Breast epithelium (tissue), 4 donors: ENCODE measurements at places on chromosomes 7 and 10. TPM values are rescaled to one million over a fixed set of nuclear protein-coding genes. Genes with fewer than 3 reads are reported as not detected.

DNA sequence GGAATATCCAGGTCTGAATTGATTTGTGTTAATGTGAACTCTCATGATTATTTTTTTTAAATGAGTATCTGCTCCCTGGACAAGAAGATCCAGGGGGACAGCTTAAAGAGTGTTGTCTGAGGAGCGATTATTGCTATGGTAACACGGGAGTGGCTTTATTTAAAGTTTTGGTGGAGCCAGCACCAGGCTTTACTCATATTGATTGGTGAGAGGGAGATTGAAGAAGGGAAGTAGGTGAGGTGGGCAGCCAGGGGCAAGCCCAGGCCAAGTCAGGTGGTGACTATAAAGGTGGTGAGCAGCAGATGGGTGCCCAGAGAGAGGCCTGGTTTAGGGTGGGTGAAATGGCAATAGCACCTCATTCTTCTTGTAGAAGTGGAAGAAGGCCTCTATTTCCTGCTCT lies 10.2 kb upstream of the AGR2 start:
- H3K27me3 ChIP-seq: no peaks in the 10 kb centered on the region
- H3K4me1 ChIP-seq: no peaks in the 10 kb centered on the region
- no peak overlapping the region for H3K27ac ChIP-seq

GRCh38 chr10:64007157-64007556 lies 486.0 kb downstream of the REEP3 start:
- no peak overlapping the region for H3K4me3 ChIP-seq
- no peaks in the 10 kb centered on the region for H3K4me1 ChIP-seq
- H3K36me3 ChIP-seq: no peaks in the 10 kb centered on the region
- no peaks in the 10 kb centered on the region for H3K27me3 ChIP-seq
- DNase-seq: no peak

DNA sequence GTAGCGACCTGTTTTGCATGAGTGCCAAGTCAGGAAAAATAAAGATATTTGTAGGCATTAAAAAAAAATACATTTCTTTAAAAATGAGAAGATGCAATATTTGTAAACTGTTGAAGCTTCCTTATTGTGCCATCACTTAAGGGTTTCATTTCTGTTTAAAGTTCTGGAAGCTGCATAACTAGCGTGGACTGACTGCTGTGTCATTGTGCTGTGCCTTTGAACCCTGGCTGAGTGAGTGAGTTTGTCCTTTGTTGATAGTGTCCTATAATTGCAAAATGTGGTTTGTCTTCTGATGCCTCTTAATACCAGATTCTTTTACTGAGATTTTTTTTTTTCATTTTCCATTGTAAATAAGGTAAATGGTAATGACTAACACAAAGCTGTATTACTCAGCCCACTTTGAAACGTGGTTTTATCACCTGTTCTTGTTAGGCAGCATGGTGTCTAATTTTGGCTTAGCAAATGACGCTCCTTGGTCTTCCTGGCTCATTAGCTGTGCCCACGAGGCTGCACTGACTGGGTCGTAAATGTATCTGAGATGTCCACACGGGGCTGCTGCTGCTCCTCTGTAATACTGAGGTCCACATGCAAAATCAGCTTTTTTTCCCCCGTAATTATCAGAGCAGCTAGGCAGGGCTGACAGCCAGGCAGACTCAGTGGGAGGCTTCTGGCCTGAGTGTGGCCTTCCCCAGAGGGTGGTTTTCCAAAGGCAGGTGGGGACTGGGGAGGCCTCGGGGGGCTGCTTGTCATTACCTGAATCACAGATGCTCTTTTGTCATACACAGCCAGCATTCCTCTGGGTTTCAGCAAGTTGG lies 14.8 kb downstream of the ZSCAN25 start:
- H3K36me3 ChIP-seq: peaks cover 9% of the 10 kb centered on the region
- H3K4me1 ChIP-seq: no peaks in the 10 kb centered on the region

IKZF1 gene
- 14.2 TPM for total RNA-seq

GRCh38 chr10:15427843-15428414 lies 56.8 kb upstream of the FAM171A1 start:
- no peak for DNase-seq
- H3K27me3 ChIP-seq: no peaks in the 10 kb centered on the region
- H3K4me3 ChIP-seq: no peak overlapping the region
- H3K27ac ChIP-seq: no peak overlapping the region
- H3K4me1 ChIP-seq: no peaks in the 10 kb centered on the region

GRCh38 chr7:129741743-129742213 lies 130.3 kb downstream of the NRF1 start:
- no peak overlapping the region for H3K4me3 ChIP-seq
- H3K27me3 ChIP-seq: no peaks in the 10 kb centered on the region
- no peaks in the 10 kb centered on the region for H3K4me1 ChIP-seq

- H3K36me3 ChIP-seq: no peaks in the 10 kb centered on the region
- no peak overlapping the region for H3K27ac ChIP-seq
- H3K4me1 ChIP-seq: no peaks in the 10 kb centered on the region
- no peak for DNase-seq
These were observed 140.0 kb downstream of the ZNF365 start for GRCh38 chr10:62514079-62514693.

TMEM213 gene
- not detected for total RNA-seq

SPDYE2 gene
- not detected for total RNA-seq

DNA sequence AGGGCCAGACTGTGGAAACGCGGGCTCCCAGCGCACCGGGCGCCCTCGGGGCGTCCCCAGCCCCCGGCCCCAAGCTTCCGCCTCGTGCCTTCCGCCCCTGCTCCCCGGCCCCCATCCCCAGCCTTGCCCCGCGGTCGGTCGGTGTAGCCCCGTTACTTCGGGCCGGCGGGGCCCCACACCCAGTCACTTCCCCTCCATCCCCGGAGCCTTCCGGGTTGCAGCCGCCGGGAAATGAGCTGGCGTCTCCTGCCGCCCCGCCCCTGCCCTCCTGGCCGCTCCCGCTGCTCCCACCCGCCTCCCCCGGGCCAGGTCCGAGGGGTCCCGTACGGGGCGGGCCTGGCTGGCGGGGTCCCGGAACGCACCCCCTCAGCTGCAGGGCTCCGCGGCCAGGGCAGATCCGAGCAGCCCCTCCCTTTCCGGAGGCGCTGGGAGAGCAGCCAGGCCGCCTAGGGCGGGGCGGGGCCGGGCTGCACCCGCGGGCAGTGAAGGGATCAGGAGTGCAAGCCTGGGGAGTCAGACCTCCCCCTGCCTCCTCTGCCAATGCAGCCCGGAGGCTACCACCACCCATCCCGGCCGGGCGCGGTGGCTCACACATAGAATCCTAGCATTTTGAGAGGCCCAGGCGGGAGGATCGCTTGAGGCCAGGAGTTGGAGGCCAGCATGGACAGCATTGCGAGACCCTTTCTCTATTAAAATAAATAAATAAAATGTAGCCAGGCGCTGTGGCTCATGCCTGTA lies 709 bp downstream of the ARPC1B start:
- no peaks in the 10 kb centered on the region for H3K27me3 ChIP-seq
- H3K27ac ChIP-seq: peak overlapping the region; percentile 78
- peak overlapping the region; percentile 97 for H3K4me3 ChIP-seq

DNA sequence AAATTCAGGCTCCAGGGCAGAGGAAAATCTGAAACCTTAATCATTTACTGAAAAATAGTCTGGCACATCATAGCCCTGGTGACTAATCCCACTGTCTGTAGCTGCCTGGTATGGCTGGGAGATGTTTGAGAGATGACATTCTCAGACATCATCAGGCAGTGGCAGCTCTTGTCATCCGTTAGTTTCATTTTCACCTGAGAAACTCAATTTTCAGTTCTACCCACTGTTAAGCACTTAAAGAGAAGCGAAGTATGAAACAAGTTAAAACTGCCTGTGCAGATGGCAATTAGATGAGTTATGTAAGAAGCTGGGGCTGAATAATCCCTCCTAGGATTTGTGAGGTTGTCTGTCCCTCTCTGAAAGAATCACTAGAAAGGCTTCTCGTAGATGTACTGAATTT lies 150.2 kb downstream of the NSUN6 start:
- H3K4me3 ChIP-seq: no peak overlapping the region
- no peaks in the 10 kb centered on the region for H3K27me3 ChIP-seq
- H3K4me1 ChIP-seq: no peaks in the 10 kb centered on the region
- DNase-seq: no peak
- no peak overlapping the region for H3K27ac ChIP-seq
- no peaks in the 10 kb centered on the region for H3K36me3 ChIP-seq
